Stimulated activated memory B cell treated with anti-CD40 and anti-IgM and Interleukin-4, amounts not matched to agents 10 μg/mL and 1 μg/mL and 100 μg/mL, for 72 hours (primary cell): ENCODE measurements at places on chromosomes 6 and 20.

DNA sequence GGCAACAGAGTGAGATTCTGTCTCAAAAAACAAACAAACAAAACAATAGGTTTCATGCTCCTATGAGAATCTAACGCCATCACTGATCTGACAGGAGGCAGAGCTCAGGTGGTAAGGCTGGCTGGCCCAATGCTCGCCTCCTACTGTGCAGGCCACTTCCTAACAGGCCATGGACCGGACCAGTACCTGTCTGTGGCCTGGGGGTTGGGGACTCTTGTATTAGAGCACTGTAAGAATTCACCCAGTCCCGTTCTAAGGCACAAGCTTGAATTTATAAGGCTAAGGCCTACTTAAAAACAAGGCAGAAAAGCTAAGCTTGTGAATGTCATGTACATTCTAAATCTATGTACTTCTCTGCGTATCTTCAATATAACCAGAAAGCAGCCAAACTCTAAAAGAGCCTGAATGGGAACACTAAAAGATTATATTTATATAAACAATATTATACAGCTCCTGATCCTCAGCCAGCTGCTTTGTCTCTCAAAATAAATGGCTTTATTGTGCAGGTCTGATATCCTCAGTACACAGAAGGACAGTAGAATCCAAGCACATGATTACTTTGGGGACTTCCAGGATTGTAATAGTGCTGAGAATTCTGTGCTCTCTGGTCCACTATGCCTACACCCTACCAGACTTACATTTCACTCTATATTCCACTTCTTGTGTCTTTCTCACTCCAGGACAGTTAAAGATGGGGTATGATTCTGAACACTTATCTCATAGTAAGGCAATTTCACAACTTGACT is 64.5 kb upstream of the DST start:
- no peak for ATAC-seq

DNA sequence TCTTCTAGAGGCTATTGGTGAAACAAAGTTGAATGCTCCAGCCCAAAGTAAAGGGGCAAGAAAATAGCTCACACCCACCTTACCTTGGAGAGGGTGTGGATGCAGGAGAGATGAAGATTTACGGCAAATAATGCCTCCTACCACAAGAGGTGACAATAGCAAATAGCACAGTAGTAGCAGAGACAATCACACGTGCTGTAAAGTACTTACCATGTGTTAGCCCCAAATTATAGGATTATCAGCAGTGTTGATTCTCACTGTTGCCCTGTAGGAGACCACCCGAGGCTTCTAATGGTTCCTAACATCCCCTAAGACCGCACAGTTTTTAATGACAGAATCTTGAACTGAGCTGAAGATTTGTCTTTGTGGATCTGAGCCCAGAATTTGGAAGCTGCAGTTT is 94.8 kb upstream of the FOXA2 start:
- ATAC-seq: no peak

DNA sequence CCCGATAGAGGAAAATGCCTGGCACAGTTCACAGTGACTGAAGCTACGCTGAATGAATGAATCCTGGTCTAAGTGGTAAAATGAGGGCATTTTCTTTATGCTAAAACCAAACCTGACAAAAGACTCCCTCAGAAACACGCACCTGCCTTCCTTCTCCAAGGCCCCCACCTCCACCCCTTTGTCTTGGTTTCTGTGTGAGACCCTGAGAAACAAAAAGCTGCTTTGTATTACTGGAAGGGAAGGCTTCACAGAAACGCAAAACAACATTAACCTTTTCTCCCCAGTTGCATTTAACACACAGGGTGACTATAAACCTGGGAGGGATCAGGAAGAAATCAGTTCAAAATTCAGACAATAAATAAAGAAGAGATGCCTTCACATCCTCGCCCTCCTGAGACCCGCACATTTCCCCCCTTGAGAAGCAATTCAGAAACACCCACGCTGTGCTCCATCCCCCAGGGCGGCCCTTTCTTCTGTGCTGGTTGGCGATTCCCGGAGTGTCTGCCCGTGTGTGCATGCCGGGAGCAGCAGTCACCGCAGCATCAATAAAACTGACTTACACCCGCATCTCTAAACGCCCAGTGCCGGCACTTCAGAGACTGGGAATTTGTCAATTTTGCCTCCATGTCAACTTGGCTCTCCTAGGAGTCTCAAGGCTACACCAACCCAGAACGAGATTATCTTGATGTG is 67.2 kb upstream of the TRAF3IP2 start:
- ATAC-seq: no peak

DNA sequence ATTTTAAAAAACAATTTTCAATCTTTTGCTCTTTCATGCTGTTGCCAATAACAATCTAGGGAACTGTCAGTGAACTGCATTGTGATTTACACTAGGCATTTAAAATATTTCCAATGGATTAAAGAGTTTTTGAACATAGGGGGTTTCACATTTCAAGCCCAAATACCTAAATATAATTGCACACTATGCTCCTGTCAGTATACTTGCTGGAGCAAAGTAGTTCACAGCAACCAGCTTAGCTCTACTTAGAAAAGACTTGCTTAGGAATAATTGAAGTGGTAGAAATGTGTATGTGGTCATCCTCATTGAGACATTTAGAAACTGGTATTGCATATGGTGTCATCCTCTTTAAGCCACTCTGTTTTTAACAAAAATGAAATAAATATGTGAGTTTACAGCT is 41.7 kb upstream of the REV3L start:
- ATAC-seq: no peak

GRCh38 chr20:8522168-8522567 is 390.1 kb downstream of the PLCB1 start:
- no peak for ATAC-seq

DNA sequence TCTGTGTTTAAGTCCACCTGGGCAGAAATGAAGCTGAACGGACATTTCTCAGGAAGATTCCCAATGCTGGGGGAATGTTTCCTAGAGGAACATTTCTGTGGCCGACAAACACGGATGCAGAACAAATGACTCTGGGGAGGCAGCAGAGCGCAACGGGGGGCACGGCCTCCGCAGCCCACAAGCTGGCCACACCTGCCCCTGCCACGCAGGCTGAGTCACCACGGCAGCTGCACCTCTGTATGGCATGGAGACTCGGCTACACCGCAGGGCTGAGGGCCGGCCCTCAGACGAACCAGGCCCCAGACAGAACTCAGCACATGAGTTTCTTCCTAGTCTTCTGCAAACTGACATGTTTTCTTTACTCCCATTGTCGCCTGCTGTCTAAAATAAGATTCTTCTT is 10.0 kb upstream of the PRR18 start:
- peak; percentile 63 for ATAC-seq

- ATAC-seq: no peak
Observed at GRCh38 chr6:70575899-70576495, 9.3 kb downstream of the SDHAF4 start.

DNA sequence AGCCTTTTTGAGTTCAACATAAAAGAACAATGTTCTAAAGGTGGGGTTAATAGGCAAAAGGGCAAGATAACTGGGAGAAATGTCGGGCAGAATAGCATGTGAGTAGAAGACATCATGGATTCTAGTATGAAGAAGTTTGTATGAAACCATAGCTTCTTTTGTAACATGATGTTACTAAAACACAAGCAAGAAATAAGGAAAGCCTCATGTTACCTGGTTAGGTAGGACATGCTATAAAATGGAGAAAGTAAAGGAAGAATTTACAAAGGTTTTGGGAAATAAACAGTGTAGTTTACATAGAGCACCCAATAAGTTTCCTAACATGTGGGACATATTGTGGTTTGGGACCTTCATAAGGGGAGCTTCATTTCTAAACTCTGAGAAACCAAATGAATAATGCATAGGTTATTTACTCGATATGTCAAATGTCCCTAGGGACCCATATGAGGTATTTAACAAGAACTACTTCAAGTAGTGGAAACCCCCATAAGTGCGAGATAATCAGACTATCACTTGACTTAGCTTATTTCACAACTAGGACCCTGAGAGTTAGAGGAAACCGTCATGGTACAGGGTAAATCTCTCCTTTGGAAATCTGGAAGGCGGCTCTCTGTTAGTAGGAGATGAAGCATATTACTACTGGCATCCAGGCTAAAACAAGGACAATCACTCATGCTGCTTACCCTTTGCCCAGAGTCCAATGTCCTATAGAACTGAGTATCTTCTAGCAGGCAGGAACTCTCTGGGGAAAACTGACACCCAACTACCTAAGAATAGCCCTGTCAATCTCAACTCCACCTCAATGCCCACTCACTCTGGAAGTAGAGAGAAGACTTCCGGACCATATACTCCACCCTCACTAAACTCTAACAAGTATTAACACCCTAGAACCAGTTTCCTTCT is 57.5 kb downstream of the ILRUN start:
- peak; percentile 92 for ATAC-seq

- no peak for ATAC-seq
Observed at GRCh38 chr6:6795393-6795792, 206.9 kb downstream of the LY86 start.

GRCh38 chr20:56773749-56774148 is 144.6 kb downstream of the TFAP2C start:
- ATAC-seq: no peak

DNA sequence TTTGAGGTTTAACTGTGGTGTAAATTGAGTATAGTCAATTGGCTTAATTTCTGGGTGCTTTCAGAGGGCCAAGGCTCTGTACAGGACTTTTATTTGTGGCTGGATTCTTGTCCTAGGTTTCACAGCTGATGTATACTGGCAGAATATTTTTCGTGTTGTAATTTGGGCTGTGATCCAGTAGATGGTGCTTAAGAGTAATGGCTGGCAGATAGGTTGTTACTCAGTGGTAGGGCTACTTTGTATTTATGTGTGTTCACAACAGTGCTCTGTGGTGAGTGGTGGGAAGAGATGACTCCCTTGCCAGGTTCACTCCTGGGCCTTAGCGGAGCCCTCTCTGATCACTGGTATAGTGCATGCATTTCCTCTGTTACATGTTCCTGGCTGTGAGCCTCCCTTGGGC is 34.5 kb upstream of the FERMT1 start:
- no peak for ATAC-seq

- no peak for ATAC-seq
Observed at GRCh38 chr6:136604928-136605510, 54.8 kb upstream of the MAP7 start.

DNA sequence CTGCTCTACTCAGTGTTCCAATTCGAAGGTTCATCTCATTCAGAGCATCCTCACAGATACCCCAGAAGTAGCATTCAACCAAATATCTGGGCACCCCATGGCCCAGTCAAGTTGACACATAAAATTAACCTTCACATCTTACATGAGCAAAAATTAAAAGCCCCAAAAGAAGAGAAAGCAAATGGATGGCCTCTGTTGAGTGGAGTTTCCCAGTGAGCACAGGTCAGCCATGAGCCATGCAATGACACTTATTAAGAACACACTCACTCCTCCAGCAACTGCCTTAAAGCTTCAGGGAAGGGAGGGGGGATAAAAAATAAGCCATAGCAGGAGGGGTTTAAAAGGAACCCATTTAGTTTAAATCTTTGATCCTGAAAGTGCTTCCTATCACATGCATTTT is 14.6 kb upstream of the THBS2 start:
- no peak for ATAC-seq

GRCh38 chr6:149093643-149094042 is 223.9 kb upstream of the TAB2 start:
- no peak for ATAC-seq

- ATAC-seq: peak; percentile 48
Observed at GRCh38 chr6:15421945-15422733, 176.3 kb downstream of the JARID2 start.

DNA sequence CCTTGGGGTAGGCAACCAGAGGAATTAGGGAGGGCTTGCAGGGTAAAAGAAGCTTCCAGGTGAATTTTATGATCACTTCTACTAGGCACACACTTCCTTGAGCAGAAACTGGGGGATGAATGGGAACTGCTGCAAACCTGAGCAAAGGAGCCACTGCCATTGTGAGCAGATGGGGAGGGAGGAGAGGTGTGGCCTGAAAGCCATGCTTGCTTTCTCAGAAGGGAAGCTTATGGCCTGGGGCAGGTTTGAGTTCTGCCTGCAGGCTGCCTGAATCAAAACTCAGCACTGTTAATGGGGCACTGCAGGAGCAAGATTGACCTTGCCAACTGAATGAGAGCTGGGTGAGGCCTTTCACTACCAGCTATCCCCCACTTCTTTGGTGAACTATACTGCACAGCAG is 328.1 kb downstream of the NKAIN2 start:
- ATAC-seq: no peak
